ENCODE measurements at places on chromosomes 5 and 9.

DNA sequence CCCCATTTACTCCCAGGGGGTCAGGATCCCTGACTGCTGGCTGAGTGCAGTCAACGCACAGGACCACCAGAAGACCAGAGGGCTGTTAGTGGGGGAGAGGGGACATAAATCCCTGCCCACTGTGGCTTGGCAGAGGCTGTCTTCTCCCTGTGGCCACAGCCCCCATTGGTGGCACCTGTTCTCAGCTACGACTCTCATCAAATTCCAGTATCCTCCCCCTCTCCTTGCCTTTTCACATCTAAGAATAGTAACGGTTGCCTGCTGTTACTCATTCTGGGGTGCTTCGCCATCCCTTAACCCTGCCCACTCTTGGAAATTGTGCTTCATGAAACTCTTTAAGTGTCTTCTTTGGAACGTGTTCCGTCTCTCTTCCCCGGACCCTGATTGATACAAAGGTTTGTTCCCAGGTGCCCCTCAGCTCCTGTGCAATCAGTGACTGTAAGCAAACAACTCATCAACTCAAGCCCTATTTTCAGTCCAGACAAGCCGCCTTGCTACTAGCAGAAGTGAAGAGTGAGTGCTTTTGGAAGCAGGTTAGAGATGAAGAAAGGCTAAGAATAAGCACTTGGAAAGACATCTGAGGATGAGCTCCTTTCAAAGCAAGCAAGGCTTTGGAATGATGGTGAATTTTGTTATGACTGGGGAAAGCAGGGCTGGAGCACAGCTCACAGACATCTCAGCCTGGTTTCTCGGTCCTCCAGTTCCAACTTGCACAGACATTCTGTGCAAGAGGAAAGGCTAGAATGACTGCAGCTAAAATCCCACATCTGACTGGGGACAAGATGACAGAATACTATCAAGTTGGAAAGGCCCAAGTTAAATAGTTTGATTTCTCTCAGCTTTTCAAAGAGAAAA lies 22.9 kb upstream of the DENND1A start:
- DNase-seq, result no peak

GRCh38 chr9:133290751-133291302 lies 15.8 kb upstream of the ABO start:
- DNase-seq, result no peak

- DNase-seq, result no peak
Measured at GRCh38 chr9:26341545-26341944, 551.1 kb downstream of the CAAP1 start.

DNA sequence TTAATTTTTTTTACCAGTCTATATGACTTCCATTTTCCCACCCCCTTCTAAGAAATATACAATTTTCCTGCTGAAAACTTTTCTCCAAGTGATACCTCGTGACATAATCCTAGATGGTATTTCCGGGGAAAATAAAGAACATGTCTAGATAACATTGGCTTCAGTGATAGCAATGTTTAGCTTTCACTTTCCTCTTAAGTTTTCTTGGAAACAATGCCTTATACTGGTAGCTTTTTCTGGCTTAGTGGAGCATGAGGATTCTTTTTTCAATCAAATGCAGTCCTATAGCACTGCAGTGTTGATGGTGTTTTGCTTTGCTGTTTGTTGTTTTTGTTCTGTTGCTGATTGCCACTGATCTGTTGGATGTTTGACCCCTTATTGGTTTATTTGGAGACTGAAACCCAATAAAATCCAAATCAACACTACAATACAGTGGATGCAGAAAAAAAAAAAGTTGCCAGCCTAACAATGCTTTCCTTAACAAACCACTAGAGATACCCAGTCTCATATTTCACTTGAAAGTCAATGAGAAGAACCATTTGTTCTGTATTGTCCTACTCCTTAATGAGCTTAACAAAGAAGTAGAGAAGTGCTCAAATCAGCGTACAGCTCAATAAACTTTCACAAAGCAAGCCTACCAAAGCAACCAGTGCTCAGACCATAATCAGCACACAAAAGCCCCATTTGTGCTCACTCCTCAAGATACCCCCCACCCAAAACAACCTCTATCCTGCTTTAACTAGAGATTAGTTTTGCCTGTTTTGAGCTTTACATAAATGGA lies 74.2 kb upstream of the GRAMD2B start:
- no peak for DNase-seq

DNA sequence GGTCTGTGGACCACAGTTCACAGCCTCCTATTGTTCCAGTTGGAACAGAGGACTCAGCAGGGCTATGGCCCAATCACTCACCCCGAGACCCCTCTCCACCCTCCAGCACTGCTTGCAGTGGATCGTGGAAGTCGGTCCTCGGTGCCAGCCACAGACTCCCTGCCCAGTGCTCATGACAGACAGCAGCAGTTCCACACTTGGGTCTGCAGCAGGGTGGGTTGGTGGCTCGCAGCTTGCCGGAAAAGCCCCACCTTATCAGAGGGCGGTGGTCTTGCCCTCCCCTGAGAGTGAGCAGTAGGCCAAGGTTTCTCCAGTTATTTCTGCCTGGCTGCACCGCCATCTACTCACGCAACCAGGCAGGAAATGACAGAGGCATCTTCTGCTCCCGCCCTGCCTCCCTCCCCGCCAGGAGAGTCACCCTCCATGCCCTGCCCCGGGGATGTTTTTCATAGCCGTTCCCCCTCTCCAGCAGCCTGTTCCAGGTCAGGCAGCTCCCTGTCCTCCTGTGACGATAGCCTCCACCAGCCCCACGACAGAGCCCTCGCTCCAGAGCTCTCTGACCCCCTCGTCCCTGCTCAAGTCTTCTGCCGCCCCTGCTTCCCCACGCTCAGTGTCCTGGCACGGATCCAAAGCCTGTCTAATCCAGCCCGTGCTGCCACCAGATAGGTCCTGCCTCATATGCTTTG lies 34.5 kb downstream of the UNC5A start:
- no peak for DNase-seq

- no peak for DNase-seq
Measured at GRCh38 chr5:92562065-92562464, 1019.0 kb downstream of the NR2F1-AS1 start.

DNA sequence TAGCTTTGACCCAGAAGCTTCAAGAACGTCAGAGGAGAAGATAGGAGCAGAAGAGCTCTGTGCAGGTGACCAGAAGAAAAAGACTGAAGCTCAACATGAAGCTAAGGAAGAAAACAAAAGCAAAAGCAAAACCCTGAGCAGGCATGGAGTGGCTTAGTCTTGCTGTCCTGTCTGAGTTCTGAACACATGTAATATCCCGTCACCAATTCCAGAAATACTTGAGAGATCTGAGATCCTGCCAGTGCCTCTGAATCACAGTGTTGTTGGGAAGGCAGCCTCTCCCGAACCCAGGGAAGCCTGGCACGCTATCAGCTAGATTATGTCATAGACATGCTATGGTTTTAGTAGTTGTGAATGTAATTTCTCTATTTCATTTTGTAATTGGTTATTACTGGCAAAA lies 235.7 kb downstream of the ICE1 start:
- no peak for DNase-seq

GRCh38 chr9:99309141-99309939 lies 87.3 kb downstream of the SEC61B start:
- DNase-seq, result no peak

DNA sequence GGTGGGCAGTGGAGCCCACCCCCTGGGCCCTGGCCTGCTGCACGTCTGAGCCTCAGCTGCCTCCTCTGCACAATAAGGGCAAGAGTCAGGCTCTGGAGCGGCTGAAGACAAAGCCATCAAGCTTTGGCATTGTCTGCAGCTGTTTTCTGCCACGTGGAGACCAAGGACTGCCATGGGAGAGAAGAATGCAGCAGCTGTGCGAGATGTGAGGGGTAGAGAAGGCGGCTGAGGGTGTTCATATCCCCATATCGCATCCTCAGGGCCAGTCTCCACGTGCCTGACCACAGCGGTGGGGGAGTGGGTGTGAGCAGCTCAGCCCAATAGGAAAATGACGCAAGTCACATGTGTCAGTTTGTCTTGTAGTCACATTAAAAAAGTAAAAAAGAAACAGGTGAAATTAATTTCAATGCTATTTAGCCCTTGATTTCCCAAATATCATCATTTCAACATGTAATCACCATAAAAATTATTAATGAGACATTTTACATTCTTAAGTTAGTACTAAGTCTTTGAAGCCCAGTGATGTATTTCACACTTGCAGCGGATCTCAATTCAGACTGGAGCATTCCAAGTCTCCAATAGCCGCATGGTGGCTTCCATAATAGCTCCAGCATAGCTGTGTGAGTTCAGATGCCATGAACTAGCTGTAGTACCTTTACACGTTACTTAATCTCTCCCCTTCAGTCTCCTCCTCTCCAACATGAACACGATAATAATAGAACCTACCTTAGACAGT lies 6.6 kb downstream of the C1QTNF2 start:
- no peak for DNase-seq

- no peak for DNase-seq
Measured at GRCh38 chr9:93210324-93210973, 26.5 kb downstream of the WNK2 start.

DNA sequence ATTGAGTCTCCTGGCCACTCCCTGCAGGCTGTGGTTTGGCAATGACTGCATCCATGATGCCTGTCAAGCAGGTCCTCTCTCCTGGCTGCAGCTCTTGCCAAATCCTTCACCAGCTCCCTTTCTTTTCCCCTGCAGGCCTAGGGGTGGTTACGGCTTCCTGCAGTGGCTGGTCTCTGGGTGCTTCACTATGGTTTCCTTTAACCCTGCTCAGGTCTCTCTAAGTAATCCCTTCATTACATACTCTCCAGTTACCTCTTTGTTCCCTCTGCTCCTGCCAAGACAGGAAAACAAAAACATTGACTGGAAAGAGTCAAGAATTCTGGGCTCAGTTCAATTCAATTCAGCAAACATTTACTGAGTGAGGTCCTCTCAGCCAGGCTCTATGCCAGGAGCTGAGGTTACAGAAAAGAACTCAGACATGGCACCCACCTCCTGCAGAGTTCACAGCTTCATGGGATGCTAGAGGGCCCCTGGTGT lies 19.8 kb upstream of the PTPN3 start:
- no peak for DNase-seq

DNA sequence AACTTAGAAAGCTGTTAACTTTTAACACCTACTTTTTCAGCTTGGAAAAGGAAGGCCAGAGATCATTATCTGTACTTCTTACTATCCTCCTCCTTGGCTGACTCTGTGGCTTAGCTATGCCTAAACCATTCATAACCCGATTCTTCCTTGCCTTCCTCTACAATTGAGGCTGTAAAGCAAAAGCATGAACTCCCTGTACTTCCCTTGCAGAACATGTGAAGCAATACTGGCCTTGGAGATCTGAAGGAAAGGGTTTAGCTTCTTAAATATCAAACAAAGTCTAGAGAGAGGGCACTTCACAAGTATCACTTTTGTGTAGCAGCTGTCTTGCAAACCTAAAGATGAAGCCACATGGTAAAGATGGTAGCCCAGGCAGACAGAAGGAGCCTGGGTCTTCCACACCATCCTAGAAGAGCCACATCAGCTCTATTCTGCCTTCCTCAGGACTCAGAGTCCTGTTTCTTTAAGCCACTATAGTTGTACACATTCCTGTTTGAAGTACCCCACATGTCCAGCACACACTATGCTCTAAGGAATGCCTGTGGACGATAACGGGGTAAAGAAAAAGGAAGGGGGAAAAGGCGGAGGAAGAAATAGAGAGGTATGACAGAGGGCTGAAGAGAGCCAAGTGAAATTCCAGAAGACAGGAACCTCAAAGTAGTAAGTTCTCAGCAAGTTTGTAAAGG lies 169.2 kb downstream of the SLIT3 start:
- no peak for DNase-seq

DNA sequence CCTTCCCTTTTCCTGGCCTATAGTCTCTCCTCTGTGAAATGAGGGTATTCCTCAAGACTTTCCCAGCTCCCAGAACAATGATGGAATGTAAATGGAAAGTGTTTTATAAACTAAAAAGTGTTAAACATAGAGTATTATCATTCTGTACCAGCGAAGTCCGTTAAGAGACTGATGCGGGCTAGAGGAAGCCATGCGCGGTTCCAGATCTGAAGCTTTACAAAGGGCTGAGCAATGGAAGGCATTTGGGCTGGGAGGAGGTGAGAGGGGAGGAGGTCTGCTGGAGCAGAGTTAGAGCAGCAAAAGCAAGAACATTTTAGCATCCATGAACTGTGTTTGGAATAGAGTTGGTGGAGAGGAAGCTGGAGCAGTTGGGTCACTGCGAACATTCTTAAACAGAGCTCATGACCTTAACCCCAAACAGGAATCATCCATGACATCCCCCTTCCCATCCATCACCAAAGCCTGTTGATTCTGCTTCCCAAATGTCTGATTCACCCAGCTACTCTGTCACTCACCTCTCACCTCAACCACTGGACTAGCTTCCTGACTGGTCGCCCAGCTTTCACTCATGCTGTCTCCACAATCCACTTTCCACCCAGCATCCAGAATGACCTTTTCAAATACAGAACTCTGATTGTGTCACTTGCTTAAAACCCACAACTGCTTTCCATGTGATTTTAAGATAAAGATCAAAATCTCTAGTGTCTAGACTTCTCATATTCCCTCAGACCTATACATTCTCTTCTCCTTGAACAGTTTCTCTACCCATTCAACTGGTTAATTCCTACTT lies 37.1 kb downstream of the CDK5RAP2 start:
- DNase-seq, result no peak

DNA sequence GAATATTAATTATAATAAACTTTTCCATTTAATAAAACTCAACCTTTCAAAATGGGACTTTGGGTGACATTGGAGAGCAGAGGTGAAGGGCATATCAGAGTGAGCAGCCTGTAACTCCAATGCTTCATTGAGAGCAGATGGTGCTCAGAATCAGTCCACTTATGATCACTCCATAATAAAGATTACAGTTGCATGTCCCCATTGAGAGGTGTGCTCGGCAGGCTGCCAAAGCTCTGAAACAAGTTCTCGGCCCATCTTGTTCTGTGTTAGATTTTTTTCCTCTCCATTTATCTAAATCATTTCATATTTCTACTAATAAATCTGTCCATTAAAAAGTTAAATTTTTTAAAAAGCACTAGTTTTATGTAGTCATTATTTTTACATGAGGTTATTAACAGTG lies 1786.4 kb upstream of the WWC1 start:
- DNase-seq, result no peak

DNA sequence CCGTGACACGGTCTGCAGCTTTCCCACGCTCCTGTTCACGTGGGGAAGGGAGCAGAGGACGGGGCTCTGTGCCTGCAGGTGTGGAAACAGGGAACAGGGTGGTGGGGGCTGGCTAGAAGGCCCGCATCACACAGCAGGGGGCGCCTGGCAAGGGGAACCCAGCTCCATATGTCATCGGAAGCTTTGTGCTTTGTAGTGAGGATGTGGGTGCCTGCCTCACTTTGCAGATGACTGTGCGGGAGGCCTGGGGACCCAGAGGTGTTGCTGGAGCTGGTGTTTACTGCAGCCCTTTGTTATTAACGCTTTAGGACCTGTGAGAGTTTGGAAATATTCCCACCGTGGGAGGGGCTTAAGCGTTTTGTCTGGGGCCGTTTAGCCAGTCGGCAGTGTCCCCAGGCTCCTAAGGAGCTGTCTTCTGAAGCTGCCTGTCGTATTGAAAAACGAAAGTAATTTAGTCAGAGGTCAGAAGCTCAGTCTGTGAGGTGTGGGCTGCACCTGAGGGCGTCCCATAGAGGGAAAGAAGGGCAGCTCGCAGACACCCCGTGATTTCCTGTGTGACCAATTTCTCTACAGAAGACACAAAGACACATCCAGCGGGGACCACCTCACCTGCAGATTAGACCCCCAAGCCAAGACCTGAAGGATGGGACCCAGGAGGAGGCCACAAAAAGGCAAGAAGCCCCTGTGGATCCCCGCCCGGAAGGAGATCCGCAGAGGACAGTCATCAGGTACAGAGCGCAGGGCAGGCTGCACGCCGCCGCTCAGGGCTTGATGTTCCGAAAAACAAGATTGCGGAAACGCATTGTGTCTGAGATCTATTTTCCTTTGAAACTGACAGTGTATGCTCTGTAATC lies 9.1 kb downstream of the MAN1B1 start:
- DNase-seq, result peak; percentile 68

GRCh38 chr5:32837211-32837610 lies 126.1 kb downstream of the NPR3 start:
- no peak for DNase-seq
